ENCODE measurements at places on chromosomes 16 and 17.
A peak's percentile ranks its signal among the peaks of the same experiment; 100 is the strongest.

DNA sequence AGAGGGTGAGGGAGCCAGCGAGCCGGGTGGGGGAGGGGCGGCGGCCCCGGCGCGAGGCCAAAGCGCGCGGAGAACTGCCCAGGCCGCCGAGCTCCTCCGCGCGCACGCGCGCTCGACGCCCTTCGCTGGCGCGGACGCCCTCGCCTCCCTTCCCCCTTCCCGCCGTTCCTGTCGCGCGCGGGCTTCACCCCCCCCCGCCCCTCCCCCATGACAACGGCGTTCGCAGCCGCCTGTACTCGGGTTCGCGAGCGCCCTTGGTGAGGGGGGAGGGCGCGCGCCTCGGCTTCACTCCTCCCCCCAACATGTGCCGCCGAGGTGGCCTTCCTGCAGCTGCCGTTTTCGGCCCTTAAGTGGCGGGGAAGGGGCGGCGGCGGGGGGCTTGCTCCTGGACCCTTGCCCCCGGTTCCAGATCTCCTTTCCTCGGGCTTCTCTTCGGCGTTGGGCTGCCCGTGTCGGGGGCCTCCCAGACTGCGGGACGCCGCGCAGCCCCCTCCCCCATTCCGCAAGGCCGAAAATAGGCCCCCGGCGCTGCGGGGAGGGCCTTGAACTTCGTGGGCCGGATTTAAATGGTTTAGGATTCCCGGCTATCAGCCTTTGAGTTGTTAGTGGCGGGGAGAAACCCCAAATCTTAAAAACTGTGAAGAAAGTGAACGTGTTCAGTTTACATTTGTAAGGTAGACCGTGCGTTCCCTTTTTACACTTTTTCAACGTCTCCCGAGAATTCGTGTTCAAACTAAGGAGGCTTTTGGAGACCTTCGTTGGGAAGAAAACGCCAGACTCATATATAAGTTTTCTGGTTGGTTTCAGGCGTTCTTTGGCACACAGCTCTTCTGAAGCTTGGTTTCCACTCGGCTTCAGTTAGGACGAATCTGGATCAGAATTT lies 653 bp downstream of the SRRM2 start:
- peak; percentile 77 for DNase-seq

DNA sequence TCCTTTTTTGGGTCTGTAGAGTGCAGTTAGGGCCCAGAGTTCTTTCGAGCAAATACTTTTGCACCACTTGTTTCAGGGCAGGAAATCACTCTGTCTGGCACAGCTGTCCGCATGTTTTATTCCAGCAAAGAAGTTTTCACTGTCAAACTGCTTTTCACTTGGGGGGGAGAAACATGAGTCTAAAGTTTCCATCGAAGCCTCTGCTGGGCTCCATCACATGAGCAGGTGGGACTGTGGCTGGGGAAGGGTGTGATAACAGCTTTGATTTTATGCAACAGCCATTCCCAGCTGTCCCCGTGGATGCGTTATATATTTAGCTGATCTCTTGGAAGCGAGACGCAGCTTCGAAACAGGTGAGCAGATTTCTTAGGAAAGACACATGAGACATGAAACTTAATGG lies 288.6 kb downstream of the SNX29 start:
- DNase-seq = no peak

- peak; percentile 22 for DNase-seq
Observed at GRCh38 chr17:17767154-17767869, 69.5 kb downstream of the SREBF1 start.

DNA sequence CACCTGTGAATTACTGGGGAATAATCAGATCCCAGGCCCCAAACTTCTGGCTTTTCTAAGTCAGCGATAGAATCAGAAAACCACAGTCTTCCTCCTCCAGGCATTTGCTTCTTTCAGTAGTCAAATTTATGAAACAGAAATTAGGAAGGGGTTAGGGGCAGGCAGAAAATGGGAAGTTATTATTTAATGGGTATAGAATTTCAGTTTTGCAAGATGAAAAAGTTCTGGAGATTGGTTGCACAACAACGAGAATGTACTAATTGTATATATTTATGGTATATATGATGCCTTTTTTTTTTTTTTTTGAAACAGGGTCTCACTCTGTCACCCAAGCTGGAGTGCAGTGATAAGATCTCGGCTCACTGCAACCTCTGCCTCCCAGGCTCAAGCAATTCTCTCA lies 23.5 kb downstream of the ORC6 start:
- DNase-seq = no peak

DNA sequence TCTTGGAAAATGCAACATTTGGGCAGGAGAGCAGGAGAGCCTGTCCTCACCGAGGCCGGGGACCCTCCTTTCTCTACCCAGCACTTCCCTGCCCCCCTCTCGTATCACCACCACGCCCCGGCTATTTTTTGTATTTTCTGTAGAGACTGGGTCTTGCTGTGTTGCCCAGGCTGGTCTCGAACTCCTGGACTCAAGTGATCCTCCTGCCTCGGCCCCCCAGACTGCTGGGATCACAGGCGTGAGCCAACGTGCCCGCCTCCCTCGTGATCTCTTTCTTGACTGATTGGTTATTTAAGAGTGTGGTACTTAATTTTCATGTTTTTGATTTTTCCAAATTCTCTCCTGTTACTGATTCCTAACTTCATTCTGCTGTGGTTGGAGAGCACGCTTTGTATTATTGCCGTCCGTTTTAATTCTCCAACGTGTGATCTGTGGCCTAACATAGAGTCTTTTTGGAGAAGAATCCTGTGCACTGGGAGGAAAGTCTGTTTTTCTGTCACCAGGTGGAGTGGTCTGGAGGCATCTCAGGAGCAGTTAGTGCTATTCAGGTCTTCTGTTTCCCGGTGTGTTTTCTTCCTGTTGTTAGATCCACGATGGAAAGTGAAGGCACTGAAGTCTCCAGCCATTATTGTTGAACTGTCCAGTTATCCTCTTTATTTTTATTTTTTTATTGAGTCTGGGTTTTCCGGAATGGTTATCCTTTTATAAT lies 40.4 kb downstream of the ZNF778 start:
- no peak for DNase-seq

DNA sequence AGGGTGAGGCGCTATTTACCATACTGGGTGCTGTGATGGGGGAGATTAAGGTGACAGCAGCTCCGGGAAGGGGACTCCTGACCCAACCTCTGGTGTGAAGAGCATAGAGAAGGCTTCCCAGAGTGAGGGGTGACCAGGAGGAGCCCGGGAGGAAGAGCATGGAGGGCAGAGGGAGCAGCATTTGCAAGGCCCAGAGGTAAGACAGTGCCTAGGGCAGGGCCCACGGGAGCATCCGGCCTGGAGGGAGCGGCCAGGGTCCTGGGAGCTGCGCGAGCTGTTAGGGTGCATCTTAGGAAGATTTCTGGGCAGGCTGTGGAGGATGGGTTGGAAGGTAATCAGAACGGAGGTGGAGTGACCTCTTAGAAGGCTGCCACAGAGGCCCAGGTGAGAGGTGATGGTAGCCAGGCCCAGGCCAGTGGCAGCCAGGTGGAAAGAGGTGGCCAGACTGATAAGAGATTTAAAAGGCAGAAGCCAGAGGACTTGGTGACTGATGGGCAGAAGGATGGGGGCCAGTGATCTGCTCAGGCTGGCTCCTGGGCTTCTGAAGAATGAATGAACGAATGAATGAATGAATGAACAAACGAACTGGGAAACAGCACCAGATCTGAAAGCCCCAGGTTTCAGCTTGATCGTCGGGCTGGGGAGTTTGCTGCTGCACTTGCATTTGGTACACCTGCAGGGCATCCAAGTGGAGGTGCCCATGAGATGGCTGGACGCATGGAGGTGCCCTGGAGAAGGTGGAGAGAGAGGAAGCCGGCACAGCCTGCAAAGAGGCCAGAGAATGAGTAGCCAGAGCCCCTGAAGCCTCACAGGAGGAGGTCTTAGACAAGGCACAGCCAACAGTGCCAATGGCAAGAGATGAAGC lies 13.0 kb upstream of the TMEM92 start:
- DNase-seq = no peak

GRCh38 chr17:63445571-63445953 lies 544 bp downstream of the CYB561 start:
- DNase-seq = no peak

- no peak for DNase-seq
Observed at GRCh38 chr16:6528217-6528616, 804.4 kb upstream of the RBFOX1 start.

GRCh38 chr17:76504117-76504516 lies 2.9 kb upstream of the RHBDF2 start:
- no peak for DNase-seq

- peak; percentile 50 for DNase-seq
Observed at GRCh38 chr16:19135896-19136438, 22.2 kb downstream of the ITPRIPL2 start.

DNA sequence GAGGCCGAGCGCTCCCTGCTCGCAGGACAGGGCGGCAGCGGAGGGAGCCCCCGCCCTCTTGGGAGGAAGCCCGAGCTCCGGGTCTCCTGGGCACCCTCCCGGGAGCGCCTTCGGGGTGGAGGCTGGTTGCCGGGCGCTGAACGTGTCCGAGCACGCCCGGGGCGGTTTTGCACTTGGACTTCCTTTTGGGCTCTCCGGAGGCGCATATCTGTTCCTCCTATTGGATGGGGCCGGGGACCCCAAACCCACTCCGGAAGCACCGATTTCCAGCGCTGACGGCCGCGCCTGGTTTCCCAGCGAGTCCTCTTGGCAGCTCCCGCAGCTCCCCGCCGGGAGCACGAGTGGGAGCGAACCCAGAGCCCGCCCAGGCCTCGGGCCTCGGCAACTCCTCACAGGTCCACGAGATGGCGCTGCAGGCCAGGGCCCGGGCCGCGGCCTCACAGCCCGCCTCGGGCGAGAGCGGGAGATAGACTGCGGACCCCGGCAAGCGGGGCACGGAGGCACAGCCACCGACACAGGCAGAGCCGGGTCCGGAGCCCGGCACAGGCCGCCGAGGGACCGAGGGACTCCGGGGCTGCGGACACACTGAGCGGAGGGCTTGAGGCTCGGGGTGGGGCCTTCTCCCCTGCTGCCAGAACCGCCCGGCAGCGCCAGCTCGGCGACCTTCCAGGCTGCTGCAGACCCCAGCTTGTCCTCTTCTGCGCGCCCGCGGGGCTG lies 12.7 kb downstream of the TBX2 start:
- DNase-seq = peak; percentile 75

GRCh38 chr17:78842881-78843565 lies 2.4 kb upstream of the USP36 start:
- peak; percentile 33 for DNase-seq

DNA sequence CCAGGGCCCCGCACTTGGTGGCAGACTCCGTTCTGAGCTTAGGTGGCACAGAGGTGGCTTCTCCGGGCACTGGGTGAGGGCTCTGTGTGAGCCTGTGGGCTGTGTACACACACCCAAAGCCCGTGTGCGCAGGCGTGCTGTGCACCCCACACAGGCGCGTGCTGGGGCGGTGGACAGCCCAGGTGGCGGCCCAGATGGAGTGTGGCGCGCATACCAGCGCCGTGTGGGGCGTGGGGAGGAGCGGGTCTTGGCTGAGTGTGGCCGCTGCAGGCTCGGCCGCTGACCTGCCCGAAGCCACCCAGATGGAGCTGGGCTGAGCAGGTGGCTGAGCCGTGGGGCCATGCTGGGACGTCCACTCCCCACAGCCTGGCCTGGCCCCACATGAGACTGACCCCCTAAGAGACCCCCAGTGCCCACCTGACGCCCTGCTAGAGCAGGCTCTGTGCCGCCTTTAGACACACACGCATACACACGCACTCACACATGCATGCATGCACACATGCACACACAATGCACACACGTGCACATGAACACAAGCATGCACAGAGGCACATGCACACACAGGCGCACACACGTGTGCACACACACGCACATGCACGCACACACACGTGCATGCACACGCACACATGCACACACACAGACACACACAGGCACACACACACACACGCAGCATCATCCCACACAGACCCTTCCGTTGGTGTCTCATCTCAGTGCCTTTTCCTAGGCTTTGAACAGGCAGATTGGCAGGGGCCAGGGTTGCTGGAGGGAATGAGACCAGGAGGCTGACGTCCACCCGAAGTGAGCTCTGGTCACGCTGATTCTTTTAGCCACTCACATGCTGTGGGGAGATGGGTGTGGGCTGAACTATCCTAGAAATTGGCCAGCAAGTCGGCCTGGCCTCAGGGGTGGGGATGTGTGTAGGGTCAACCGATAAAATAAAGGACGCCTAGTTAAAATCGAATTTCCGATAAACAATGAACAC lies 2.1 kb downstream of the PRR35 start:
- no peak for DNase-seq

DNA sequence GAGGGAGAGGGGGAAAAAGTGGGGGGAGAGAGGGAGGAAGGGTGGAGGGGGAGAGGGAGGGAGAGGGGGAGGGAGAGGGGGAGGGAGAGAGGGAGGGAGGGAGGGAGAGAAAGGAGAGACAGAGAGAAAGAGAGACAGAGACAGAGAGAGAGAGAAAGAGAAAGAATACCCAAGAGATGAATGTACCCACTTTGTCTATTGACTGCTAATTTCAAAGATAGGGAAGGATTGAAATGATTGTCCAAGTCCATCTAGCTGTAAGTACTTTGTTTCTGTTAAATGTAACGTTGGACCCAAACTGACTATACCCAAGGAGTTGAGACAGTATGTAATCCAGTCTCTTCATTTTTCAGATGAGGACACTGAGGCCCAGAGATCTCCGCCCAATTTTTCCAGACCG lies 374.9 kb downstream of the GRIN2A start:
- no peak for DNase-seq

DNA sequence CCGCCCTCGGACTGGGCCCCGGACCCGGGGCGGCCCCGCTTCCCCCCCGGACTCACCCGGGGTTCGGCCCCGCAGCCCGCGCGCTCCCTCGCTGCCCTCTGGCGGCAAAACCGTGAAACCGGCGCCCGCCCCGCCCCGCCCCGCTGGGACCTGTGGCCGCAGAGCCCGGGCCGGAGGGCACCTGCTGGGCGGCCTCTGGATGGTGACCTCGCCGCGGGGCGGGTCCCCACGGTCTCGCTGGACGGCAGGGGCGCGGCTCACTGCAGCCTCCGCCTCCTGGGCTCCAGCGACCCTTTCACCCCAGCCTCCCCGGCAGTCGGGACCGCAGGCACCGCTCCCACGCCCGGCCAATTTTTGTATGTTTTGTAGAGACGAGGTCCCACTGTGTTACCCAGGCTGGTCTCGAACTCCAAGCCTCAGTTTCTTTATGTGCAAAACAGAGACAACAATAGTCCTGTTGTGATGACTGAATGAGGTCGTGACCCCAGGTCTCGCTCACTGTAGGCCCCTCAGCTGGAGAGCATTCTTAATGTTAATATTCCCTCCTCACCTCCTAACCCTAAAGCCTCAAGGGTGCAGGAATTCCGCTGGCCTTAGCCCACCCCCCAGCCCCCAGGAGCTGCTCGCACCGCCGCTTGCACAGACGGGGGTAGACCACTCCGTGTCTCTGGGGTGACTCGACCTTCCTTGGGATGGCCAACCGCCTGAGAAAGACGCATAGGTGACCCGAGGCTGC lies 33.7 kb upstream of the RPH3AL start:
- DNase-seq = no peak

GRCh38 chr17:17416400-17417360 lies 60.1 kb upstream of the MED9 start:
- DNase-seq = peak; percentile 87

GRCh38 chr17:72126575-72127486 lies 6.0 kb downstream of the SOX9 start:
- peak; percentile 83 for DNase-seq
